GM04504 (cell line): ENCODE measurements at places on chromosomes 1 and 21.

DNA sequence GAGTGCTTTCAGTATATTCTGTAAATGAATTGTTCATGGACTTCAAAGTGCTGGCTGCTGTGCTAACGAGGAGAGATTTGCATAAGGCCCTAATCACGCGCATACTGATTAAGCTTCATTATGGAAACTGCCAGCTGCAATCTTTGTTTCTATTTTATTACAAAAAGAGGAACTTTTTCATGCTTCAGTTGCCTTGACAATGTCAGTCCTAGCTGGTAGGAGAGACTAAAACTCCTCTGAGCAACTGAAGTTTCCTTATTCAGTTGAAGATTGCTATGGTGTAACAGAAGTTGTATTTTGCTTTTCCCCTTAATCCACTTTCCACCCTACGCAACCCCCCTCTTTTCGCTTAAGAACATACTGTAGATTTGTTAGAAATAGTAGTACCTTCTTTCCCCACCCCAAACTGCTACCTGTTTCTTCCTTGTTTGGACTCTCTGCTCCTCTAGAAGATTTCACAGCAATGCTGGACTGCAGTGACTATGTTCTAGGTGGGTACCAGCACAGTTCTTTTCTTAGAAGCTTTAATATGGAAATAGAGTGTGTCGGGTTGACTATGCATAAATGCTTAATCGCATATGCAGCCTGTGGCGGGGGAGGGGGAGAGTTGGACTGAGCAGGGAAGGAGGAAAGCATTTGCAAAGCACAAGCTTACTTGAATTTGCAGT, 108.3 kb downstream of the POU2F1 start:
- DNase-seq: no peak

- DNase-seq: no peak
Observed at GRCh38 chr1:51346086-51346942, 16.0 kb upstream of the TTC39A start.

DNA sequence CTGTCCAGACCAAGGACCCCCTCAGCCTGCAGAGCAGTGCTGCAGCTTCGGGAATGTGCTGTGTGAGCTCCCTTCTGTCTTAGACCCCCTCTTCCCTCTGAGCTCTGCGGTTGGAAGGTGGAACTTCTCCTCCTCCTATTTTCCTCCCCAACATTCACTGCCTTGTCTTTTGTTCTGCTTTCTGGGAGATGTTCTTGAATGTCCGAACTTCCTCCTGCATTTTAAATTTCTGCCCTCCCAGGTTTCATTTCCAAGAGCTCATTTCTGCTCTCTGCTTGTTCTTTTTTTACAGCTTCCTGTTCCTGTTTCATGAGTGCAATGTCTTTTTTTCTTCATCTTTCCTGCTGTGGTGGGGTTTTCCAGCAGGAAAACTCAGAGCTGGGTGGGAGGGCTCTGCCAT, 29.3 kb downstream of the RRP1 start:
- no peak for DNase-seq

- DNase-seq: no peak
Observed at GRCh38 chr1:61869691-61870109, 127.4 kb downstream of the PATJ start.
